COLO829 (cell line): ENCODE measurements at places on chromosomes 1 and 21.
A peak's percentile ranks its signal among the peaks of the same experiment; 100 is the strongest.

GRCh38 chr1:117336088-117336817 is 31.0 kb upstream of the MAN1A2 start:
- peak; percentile 8 for DNase-seq

DNA sequence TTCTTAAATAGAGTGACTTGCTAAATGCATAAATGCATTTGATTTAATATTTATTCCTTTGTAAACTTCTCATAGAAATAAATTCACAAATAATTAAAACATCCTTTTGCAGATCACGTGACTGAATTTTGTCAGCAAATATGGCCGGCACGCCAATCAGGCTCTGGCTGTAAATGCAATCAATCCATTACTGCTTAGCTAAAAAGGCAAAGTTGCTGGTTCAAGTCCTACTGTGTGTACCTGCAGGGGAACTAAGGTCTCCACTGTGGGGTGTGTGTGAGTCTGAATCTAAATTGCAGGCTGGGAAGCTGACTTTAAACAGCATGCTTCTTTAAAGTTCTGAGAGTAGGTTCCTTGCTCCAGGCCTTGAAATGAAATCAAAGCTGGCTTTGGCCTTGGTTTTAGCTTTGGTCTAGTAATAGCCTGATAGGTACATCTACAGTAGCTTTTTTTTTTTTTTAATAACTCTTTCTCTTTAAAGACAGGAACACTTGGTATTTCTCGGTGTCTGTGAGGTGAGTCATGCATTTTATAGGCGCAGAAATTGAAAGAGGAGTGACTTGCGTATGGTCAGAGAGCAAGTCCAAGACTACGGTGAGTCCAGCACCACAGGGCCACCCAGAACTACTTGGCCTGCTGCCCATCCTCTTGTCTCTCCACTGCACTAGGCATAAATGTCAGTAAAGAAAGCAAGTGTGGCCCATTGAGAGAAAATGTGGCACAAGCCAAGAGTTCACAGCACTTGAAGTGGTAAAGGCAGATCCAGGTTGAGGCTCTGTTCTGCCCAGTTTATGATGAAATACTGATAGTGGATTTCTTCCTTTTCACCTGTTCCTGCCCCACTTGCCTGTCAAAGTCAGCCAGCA is 36.2 kb upstream of the LYST start:
- peak; percentile 86 for DNase-seq

DNA sequence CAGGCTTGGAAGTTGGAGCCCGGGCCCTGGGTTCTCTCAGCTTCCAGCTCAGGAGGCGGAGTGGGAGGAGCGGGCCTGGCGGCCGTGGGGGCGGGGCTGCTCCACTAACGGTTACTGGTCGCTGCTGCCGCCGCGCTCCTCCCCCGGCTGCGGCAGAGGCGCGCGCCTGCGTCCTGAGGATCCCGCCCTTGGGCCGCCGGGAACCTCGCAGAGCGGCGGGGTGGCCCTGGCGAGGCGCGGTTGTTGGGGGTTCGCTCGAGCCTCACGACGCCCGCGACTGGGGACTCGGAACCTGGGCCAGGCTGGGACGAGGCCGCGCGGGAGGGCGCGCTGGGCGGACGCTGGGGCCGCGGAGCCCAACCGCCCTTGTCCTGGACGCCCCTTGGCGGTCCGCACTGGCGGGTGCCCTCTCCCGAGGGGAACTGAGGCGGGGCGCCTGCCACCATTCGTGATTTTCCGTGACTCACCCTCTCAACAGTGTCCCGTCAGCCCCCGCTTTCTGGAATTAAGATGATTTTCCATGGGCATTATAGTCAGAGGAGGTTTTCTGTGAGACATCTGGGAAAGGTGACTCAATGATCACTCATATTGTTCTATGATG is 34.1 kb downstream of the OR2G3 start:
- peak; percentile 75 for DNase-seq

DNA sequence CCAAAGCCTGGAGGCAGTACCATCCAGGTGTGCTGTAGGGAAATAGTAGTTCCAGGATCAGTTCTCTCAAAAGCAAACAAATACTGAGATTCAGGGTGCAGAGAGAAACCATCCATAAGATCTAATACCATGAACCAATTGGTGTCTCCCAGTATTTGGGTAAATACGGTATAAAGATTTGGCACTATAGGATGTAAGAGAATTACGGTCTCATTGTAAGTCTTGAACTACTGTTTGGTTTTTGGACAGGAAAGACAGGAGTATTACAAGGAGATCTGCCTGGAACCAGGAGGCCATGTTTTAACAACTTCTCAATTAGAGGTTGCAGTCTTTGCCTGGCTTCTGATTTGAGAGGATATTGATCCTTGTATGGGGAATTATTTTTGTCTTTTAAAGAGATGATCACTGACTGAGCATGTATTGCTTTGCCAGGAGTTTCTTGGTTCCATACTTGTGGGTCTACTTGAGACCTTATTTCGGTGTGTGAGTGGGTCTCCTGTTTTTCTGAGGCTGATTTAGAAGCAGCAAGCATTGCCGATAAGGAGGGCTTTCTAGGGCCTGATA is 10.2 kb downstream of the AADACL4 start:
- DNase-seq: no peak

DNA sequence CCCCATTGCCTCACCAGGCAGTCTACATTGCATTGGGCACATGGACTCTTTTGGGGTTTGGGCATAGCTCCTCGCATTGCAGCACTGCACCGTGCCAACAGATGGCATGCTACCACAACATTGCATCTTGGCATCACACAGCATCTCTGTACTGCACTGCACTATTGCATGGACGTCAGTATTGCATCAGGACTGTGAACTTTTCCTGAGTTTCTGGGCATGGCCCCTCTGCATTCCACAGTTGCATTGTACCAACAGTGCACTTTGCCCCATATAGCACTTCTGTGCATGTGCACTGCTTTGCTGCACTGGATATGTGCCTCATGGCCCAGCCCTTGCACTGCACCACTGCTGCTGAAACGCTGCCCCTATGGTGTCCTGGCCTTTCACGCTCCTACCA is 9.6 kb downstream of the PTPRU start:
- DNase-seq: peak; percentile 29

DNA sequence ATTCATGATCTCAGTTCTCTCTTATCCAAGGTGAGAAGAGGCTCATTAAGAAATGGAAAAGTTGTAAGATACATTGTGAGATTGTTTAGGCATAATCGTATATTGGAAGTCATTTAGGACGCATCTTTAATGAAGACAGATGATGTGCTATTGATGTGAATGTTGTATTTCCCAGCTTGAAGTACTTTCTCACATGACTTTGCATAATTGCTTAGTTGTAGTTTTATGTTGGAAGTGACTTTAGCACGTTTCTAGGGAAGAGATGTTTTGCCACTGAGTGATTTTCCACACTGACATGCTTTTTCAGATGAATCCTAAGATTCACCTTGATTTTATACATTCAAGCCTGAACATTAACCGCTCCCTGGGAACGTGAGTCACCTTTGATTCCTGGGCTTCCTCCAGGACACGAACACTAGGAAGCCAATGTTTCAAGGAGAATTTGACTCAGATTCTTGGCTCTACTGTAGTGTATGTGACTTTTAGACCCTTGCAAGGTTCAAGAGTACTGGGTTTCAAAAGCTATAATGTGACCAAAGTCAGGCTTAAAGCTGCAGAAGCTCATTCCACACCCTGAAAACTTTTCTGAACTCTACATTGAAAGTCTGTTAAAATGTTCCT is 27.9 kb downstream of the ANGEL2 start:
- no peak for DNase-seq

DNA sequence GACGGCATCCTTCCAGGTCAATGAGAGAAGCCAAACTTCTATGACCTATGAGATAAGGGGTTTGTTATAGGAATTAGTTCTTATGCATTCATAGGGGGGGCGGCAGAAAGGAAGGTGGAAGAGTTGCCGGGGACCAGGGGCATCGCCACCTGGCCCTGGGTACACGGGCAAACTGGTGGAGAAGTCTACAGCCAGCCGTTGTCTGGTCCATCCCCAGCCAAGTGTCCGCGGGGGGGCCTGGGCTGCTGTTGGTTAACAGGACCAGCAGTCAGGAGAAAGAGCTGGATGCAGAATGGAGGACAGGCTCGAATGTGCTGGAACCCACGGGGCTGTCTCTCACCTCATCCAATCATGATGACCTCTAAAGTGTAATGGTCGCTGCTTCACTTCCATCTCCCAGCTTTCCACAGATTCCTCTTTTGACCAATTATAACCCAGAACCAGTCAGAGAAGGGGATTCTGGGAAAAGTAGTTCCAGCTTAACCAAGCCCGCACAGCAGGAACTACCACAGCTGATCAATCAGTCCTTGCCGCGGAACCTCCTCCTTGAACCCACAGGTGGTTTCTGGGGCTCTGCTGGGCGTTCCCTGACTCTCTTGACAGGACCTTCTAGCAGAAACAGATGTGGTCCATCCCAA is 17.8 kb downstream of the TMEM51 start:
- no peak for DNase-seq

DNA sequence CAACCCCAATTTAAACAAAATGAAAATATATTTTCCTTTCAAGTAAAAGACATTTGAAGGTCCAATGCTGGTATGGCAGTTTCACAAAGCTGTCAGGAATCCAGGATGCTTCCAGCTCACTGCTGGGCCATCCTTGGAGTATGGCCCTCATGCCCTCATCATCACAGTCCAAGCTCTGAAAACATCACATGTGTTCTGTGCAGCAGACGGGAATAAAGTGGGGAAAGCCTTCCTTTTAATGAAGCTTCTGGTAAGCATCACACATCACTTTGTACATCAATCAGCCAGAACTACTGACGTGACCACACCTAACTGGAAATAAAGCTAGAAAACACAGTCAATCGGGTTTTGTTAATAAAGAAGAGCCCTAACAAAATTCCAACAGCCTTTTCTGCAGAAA is 22.7 kb downstream of the CDC42BPA start:
- DNase-seq: no peak

- no peak for DNase-seq
Measured at GRCh38 chr1:170536924-170537551, 5.1 kb downstream of the GORAB start.

DNA sequence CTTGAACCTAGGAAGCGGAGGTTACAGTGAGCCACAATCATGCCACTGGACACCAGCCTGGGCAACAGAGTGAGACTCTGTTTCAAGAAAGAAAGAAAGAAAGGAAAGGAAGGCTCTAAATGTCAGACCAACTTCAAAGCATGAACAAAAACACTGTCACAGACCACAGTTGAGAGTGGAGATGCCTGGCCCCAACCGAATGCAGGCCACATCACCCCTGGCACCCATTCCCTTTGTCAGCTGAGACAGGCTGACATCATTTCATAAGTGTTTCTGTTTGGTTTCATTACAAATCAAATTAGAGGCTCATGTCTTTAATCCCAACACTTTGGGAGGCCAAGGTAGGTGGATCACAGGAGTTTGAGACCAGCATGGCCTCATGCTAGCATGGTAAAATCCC is 28.6 kb upstream of the NADK start:
- DNase-seq: no peak

GRCh38 chr1:40476924-40477677 is at the start of gene ZFP69:
Gene ZFP69, plus strand, starts transcription at chr1:40477290. Its CDS starts 2,072 bp downstream, at chr1:40479362.
- DNase-seq: no peak

- no peak for DNase-seq
Measured at GRCh38 chr1:156448134-156448967, 52.2 kb downstream of the MEF2D start.

- DNase-seq: no peak
Measured at GRCh38 chr1:179753061-179753460, 10.0 kb downstream of the FAM163A start.

DNA sequence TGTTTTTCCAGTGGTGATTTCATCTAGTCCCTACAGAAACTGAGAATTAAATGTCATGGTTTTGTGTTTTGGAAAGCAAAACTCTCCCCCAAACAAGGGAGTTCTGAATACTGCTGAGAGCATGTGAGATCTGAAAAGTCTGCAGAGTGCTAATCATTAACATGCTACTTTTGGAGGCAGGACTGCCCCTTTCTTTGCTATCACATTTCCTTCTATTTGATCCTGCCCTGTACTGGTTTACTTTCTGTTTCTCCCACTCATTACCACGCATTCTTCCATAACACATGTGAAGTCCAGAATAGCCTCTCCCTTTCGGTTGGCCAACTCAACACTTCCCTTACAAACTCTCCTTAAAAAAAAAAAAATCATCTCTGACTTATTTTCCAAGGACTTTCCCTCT is 63.6 kb downstream of the GADD45A start:
- DNase-seq: peak; percentile 13

- no peak for DNase-seq
Measured at GRCh38 chr1:114668784-114669561, 876 bp downstream of the DENND2C start.

GRCh38 chr1:43565600-43566360 is 35.1 kb downstream of the PTPRF start:
- peak; percentile 60 for DNase-seq

DNA sequence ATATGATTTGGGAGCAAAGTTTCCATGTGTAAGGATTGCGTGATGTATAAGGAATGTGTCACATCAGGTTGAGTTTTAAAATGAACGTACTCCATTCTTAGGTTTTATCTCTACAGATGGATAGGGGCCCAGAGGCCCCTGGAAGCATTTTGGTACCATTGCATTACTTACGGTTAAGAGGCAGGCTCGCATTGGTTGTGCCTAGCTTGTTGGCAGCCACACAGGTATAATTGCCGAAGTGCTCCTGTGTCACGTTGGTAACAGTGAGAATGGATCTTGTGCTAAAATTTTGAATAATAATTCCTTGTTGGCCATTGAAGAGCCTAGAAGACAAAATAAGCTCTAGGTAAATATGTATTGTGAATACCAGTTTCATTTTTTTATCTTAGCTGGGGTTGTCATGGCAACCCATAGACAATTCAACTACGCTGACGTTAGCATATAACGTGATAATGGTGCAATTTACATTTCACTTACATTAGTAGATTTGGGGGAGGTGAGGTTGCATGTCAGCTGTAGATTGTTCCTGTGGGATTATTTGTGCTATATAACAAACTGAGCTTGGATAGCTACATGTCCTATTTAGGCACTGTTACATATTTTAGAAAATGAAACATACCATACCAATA is 511.9 kb upstream of the ZRANB2 start:
- DNase-seq: no peak

DNA sequence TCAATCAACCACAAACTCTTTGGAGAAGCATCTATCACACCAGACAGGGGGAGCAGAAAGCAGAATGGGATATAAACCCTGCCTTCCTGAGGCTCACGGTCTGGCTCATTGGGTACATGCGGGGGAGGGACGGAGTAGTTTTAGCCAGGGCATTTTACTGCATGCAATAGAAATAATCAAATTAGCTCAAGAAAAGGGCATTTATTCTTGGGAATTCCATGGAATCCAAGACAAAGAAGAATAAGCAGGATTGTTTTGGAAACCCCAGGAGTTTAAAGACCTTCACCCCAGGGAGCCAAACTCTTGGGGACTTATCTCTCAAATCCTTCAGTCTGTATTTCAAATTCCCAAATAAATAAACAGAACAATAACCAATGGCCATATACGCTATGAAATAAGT is 5.2 kb upstream of the KAZN start:
- no peak for DNase-seq

- no peak for DNase-seq
Measured at GRCh38 chr1:59125154-59125553, 171.7 kb upstream of the FGGY start.
